Spinal cord (tissue), 10 donors: ENCODE measurements at places on chromosomes 7 and 10. TPM values are rescaled to one million over a fixed set of nuclear protein-coding genes. Genes with fewer than 3 reads are reported as not detected.

GRCh38 chr7:50589364-50589763, 24.2 kb upstream of the DDC start:
- no peak for DNase-seq
- H3K4me3 ChIP-seq: no peak overlapping the region
- no peaks in the 10 kb centered on the region for H3K27me3 ChIP-seq

DNA sequence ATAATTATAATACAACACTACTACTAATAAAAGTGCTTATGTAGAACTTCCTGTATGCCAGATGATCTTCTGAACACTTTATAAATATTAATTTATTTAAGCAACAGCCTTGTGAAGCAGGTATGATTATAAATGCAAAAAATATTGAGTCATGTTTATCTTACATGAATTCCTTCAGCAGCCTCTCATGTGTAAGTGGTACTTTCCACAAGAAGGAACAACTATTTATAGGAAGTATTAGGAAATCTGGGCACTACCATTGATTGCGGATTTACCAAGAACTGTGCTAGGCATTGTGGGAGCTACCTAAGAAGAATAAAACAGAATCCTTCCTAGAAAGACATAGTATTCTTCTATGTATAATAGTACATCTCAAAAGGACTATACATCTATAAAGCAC, 10.7 kb upstream of the STEAP4 start:
- H3K27me3 ChIP-seq: no peaks in the 10 kb centered on the region
- no peaks in the 10 kb centered on the region for H3K4me1 ChIP-seq
- no peaks in the 10 kb centered on the region for H3K36me3 ChIP-seq
- no peak overlapping the region for H3K4me3 ChIP-seq
- no peak for DNase-seq

DNA sequence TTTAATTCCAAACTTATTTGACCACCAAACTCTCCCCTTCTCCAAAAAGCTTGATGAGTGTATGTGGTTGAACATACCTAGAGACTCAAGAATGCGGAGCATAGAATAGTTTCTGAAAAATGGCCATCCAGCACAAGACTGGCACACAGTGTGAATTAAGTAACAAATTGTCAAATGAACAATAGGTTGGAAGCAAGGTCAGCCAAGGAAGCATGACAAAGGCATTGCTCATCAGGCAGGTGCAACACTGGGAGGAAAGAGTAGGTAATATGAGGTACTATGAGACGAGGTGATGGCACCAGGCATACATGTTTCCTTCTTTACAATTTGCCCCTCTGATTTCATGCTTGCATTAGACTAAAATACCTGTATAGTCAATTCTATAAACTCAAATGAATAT, 73.7 kb downstream of the DKK1 start:
- no peaks in the 10 kb centered on the region for H3K27me3 ChIP-seq
- H3K4me3 ChIP-seq: no peak overlapping the region
- DNase-seq: no peak
- H3K4me1 ChIP-seq: no peaks in the 10 kb centered on the region

DNA sequence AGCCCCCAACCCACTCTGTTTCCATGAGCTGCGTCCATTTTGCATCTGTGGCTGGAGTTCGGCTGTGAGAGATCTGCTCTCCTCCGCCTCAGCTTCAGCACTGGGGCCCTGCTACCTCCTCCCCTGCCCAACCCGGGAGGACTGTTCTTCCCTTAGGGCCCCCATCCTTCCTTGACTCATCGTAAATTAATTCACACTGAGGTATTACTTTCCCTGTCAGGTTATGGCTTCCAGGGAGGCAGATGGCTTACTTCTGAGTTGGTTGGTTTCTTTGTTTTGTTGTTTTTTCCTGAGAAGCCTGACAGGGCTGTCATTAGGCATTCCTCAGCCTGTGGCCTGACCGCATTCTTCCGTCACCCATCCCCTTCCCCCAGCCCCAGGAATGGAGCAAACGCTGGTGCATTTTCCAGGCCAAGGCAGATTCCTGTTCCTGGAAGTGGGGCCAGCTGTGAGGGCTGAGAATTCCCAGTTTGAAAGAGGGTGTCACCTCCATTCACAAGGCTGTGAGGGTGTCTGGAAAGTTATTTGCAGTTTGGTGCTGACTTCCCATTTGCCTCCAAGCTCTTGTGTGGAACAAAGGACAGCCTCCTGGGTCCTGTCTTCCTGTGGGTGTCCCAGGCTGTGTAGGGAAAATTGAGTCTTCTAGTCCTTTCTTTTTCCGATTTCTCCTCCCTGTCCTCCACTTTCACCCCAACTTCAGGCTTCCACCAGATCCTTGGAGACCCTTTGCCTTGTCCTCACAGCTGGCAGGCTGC, 11.7 kb downstream of the CPA5 start:
- H3K4me3 ChIP-seq: no peak overlapping the region
- peak overlapping the region; percentile 84 for H3K27ac ChIP-seq
- DNase-seq: no peak

- H3K27ac ChIP-seq: peak overlapping the region; percentile 90
- peak; percentile 92 for DNase-seq
- H3K4me3 ChIP-seq: peak overlapping the region; percentile 89
- H3K36me3 ChIP-seq: no peaks in the 10 kb centered on the region
Measured at GRCh38 chr10:61902445-61903220, 1.1 kb downstream of the ARID5B start.

DNA sequence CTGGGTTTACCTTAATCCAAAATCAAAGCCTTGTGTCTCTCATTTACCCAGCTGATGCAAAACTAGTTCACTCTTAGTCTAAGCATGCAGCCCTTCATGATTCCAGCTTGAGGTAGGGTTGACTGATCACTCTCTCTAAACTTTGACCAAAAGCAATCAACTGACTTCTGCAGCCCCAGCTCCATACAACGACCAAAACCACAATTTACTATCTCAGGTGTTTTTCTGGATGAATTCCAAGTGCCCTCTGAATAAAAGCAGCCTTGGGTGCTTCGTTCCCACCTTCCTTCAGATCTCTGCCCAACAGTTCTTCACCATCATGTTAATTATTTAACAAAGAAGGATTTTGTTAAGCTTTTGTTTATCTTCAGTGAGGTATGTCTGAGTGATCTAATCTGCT, 62.6 kb downstream of the CCDC6 start:
- no peak for DNase-seq
- H3K36me3 ChIP-seq: peaks cover 11% of the 10 kb centered on the region
- H3K27me3 ChIP-seq: no peaks in the 10 kb centered on the region
- H3K27ac ChIP-seq: no peak overlapping the region

DNA sequence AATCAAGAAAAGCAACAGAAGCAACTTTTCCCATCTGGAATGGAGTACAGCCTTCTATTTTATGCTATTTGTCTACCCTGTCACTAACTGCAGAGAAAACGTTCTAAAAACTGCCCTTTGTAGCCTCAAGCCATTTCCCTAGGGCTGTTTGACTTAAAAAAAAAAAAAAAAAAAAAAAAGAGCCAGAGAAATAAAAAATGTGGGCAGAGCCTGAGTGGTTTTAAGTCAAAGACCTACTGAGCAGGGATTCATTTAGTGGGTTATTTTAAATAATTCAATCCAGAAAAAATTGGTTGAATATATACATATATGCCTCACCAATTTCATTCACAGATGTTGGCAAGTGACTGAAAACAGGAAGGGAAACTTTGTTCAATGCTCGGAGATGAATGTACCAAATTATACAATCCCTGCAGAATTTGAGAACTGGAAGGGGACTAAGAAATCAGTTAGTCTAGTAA, 75.2 kb downstream of the PPP1R3C start:
- H3K27me3 ChIP-seq: no peaks in the 10 kb centered on the region
- H3K4me3 ChIP-seq: no peak overlapping the region
- H3K4me1 ChIP-seq: peaks cover under 1% of the 10 kb centered on the region
- H3K27ac ChIP-seq: peak overlapping the region; percentile 58
- no peaks in the 10 kb centered on the region for H3K36me3 ChIP-seq
- no peak for DNase-seq

DNA sequence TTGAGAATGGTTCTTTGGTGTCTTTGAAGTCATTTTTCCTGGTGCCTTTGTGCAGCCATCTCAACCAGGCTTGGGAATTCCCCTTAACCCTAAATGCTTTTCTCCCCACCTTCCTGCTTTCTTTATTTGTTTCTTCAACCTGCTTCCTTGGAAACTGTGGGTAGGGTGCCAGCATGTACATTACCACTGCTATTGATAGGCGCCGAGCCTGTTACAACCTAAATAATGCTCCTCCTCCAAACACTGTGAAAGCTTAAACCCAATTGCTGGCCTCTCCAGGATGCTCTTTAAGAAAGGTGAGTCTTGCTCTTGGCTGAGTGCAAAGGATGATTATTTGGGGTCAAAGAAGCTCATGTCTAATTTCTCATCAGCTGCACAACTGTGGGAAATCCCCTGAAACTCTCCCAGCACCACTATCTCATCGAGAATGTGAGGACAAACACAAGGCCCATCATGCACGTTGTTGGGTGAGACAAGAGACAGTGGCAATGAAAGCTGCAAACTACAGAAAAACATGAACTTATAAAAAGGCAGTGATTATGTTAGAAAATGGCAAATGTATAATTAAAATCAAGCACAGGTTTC, 285.5 kb upstream of the IGFBP3 start:
- H3K36me3 ChIP-seq: no peaks in the 10 kb centered on the region
- no peaks in the 10 kb centered on the region for H3K27me3 ChIP-seq
- H3K4me1 ChIP-seq: no peaks in the 10 kb centered on the region
- H3K27ac ChIP-seq: no peak overlapping the region
- H3K4me3 ChIP-seq: no peak overlapping the region

- DNase-seq: no peak
- H3K4me1 ChIP-seq: no peaks in the 10 kb centered on the region
- H3K4me3 ChIP-seq: no peak overlapping the region
- H3K27me3 ChIP-seq: no peaks in the 10 kb centered on the region
- no peaks in the 10 kb centered on the region for H3K36me3 ChIP-seq
Measured at GRCh38 chr7:22302193-22302592, 54.8 kb downstream of the RAPGEF5 start.

DNA sequence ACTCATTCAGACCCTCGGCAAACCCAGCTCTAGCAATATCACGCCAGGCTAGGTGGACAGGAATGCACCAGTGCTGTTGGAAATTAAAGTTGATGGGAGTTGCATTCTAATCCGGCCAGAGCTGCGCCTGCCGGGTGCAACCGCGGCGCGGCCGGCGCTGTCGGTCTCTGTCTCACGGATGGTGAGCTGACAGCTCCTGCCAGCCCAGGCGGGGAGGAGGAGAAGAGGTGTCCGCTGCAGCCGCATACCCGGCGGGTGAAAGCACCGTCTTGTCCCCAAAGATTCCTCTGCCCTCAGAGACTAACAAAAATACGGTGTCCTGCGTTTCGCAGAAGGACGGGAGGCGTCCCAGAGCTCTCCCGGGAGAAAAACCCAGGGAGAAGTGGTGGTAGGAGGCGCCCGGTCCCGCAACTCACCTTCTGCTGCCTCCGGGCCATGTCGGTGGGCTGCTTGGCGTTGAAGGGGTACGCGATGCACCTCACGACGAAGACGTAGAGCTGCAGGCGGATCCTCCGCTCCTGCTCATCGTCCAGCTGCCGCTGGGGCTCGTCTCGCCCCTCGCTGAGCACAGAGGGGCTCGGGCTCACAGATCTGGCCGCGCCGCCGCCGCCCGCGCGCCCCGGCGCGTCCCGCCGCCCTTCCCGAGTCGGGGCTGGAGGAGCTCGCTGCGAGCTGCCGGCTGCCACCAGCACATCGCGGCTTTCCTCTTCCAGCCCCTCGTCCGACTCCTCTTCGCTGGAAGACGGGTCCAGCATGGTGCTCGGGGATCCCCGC, 490 bp downstream of the CADPS2 start:
- H3K27me3 ChIP-seq: peaks cover 3% of the 10 kb centered on the region
- H3K36me3 ChIP-seq: no peaks in the 10 kb centered on the region
- H3K4me1 ChIP-seq: peaks cover 6% of the 10 kb centered on the region
- H3K4me3 ChIP-seq: peak overlapping the region; percentile 76
- peak overlapping the region; percentile 67 for H3K27ac ChIP-seq
- DNase-seq: peak; percentile 50

- DNase-seq: no peak
- no peaks in the 10 kb centered on the region for H3K27me3 ChIP-seq
- peaks cover 3% of the 10 kb centered on the region for H3K4me1 ChIP-seq
- no peaks in the 10 kb centered on the region for H3K36me3 ChIP-seq
- H3K27ac ChIP-seq: no peak overlapping the region
- H3K4me3 ChIP-seq: no peak overlapping the region
Measured at GRCh38 chr10:59303018-59303417, 59.3 kb downstream of the FAM13C start.

NEBL gene
- total RNA-seq: 103 TPM

TFR2 gene
- total RNA-seq: 3.7 TPM
